ENCODE measurements at places on chromosomes 16 and 17.

DNA sequence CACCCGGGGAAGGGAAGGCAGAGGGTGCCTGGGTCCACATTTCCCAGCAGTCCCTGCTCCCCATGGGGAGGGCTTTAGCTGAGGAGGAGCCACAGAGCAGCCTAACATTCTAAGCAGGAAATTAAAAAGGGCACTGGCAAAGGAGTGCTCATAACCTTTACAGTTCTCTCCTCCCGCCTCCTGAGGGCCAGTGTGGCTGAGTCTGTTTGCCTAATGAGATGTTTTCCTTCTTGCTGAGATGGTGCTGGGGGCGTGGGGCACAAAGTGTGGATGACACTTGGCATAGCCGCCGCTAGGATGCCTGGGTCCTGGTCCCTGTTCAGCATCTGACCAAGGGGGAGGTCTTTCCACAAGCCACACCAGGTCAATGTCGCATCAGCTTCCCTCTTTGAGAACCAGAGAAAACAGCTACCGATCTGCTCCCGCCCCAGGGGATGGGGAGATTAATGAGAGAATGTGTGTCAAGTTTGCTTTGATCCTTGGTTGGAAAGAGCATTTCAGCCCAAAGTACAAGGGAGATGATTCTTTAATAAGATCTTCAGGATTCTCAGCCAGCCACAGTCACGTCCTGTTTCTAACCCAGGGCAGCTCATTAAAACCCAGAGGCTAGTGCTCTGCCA, 5.8 kb downstream of the KIF18B start:
- DNase-seq = no peak

GRCh38 chr16:983044-984030, 1.8 kb downstream of the SOX8 start:
- DNase-seq = no peak

GRCh38 chr17:27759528-27759927, 40.8 kb downstream of the NOS2 start:
- DNase-seq = no peak

DNA sequence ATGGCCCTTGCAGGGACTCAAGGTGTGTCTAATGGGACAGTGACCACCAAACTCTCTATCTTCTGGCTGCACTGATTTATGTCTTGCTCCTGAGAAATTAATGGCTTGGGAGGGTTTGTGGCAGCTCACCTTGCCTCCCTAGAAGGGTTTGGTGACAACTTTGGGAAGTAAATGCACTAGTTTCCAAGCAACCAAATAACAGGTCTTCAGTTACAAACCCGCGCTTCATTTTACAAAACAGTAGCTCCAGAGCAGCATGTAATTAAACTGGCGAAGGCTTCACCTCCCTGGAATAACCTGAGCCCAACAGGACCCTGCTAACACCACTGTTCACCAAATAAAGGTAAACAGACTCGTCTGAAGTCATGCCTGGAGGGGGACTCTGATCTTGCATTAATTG, 318.3 kb downstream of the SLC39A11 start:
- DNase-seq = no peak

DNA sequence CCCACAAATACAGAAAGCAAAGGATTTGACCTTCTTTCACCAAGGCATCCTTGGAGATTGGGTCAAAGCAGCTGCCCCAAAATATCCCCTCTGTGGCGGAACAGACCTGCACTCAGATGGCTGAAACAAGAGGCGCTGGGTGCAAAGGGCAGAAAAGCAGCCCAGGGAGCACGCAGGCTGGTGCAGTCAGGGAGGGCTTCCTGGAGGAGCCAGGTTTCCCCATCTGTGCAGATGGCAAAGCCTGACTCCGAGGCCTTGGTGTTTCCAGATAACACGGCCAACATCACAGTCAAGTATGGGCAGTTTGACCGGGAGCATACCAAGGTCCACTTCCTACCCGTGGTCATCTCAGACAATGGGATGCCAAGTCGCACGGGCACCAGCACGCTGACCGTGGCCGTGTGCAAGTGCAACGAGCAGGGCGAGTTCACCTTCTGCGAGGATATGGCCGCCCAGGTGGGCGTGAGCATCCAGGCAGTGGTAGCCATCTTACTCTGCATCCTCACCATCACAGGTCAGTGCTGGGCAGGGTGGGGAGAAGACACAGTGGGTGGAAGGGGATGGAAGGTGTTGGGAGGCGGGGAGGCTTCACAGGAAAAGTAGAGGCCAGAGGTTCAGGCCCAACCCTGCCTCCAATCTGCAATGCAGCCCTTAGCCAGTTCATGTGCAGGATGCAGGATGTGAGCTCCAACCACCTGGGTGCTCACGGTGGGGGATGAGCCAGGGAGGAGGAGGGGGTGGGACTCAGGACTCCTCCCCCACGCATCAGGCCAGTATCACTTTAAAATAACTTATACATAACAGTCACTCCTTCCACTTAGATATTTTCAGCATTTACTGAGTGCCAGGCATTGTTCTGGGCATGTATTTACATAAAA, 26.4 kb upstream of the BEAN1 start:
- no peak for DNase-seq

DNA sequence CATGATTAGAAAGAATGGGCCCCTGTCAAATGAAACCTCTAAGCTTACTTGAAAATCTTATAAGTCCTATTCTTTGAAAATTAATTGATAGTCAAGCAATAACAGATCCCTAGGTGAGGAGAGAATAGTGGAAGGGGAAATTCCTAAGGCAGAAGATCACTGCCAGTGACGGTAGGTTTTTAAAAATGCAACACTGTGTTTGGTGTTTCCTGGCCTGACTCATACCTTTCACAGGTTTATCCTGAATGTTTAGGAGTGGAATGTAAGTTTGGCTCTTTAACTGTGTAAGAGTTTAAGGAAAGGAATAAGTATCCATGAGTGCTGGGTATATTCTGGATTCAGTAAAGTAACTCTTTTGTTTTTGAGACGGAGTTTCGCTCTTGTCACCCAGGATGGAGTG, 23.8 kb downstream of the HAPSTR1 start:
- no peak for DNase-seq

DNA sequence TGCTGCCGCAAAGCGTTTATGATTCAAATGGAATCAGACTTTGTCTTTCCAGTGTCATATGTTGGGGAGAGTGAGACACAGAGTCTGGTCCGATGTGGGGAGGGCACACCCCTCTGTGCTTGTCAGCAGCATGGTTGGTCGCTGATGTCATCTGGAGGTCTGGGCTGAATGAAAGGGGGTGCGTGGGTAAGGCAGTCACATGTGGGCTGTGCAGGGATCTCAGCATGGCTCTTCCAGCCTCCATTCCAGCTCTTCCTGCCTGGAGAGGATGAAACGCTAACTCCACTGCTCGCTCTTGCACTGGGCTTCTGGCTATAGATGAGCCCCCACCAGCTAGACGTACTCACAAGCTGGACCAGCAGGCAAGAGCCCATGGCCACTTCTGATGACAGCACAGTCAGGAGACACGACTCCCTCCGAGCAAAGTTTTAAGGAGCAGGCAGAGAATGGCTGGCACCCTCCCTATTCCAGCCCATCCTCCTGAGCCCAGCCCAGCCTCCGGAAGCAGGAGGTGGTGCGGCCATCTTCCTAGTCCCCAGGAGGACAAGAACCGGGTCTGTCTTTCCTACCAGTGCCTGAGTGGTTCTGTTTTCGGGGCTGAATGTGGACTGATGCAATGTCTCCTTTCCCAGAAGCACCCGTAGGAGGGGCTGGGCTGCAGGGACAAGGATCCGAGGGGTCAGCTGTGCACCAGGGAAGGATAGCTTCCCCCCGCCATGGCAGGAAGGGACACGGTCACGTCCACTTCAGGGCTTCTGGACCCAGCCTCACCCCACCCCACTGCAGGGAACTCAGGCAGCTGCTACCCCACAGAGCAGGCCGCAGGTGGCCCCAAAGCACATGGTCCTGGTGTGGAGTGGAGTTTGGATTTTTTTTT, 41.5 kb upstream of the CBFA2T3 start:
- no peak for DNase-seq

DNA sequence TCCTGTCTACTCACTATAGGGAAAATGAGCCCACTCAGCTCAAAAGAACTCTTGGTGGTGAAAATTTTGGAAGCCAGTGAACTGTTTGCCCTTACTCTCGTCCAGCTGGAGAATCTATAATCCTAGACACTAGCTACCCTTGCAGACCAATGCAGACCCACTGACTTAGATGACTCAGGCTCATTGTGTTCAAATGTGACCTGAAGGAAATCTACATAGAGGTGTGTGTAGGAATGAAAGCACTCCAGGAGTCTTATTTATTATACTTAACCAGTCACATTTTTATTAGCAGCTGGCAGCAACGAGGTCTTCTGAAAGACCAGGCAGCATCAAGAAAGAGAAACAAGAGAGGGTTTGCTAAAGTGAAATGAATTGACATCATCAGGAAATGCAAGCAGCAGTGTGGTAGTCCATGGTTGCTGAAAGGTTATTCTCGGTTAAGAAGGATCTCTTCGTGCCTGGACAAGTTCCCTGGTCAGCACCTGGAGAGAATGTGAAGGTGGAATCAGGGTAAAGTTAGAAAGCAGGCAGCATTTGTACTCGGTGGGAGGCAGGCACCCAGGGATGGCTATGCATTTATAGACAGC, 1.4 kb downstream of the KRTAP29-1 start:
- DNase-seq = no peak

Measured in femur (tissue), 1 donor.